ENCODE measurements at places on chromosomes 16 and 17.

- no peak for DNase-seq
These were observed 44.4 kb downstream of the SLC6A4 start for GRCh38 chr17:30191072-30191471.

DNA sequence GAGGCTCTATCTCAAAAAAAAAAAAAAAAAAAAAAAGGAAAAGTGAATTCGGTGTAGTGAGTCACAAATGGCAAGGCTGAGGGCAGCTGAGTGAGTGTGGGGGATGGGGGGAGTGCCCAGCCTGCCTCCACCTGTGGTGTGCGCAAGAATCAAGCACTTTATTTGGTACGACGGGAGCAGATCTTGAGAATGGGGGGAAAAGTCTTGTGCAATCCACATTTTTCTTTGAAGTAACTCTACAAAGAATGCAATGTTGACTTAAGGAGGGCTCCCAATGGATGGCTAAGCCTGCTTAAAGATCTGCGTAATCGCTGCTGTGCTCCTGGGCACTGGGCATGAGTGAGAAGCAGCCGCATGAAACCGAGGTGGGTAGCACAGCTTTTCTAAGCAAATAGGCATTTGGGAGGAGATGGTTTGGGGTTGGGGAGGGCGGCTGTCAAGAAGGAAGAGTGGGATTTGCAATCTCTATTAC lies 28.2 kb downstream of the ATP2C2 start:
- DNase-seq, result no peak

- no peak for DNase-seq
These were observed 9.2 kb upstream of the ITPRIPL2 start for GRCh38 chr16:19104607-19105006.

DNA sequence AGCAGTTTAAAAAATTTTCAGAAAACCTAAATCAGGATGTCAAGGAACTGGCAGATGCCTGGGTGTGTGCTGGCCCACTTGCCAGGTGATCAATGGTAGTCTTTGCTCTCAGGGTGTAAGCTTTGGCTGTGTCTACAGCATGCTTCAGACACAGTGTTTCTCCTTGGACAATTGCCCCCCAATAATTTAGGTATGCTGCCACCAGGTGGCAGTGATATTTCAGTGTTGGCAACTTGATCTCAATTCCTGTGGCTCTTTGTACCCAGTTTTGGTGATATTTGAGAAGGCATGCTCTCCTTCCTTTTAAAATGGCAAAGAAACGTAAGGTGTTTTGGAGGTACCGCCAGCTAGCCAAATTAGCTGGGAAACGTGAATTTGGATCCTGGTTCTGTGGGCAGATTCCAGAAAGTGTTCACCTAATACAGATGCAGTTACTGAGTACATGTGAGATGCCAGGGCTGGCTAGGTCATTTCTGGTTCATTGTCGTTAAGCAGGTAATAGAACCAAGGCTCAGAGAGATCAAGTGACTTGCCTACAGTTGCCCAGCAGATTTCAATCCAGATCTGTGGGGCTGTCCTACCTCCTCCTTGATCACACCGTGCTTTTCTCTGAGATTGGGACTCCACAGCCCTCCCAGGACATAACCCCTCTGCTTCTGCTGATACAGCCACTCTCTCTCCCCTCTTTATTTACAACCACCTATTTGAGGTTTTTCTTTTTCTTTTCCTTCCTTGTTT lies 155.6 kb upstream of the PLCG2 start:
- peak; percentile 63 for DNase-seq

- no peak for DNase-seq
These were observed 20.8 kb downstream of the C17orf67 start for GRCh38 chr17:56812901-56813388.

GRCh38 chr17:896454-896853 lies 83.1 kb downstream of the NXN start:
- DNase-seq, result no peak

DNA sequence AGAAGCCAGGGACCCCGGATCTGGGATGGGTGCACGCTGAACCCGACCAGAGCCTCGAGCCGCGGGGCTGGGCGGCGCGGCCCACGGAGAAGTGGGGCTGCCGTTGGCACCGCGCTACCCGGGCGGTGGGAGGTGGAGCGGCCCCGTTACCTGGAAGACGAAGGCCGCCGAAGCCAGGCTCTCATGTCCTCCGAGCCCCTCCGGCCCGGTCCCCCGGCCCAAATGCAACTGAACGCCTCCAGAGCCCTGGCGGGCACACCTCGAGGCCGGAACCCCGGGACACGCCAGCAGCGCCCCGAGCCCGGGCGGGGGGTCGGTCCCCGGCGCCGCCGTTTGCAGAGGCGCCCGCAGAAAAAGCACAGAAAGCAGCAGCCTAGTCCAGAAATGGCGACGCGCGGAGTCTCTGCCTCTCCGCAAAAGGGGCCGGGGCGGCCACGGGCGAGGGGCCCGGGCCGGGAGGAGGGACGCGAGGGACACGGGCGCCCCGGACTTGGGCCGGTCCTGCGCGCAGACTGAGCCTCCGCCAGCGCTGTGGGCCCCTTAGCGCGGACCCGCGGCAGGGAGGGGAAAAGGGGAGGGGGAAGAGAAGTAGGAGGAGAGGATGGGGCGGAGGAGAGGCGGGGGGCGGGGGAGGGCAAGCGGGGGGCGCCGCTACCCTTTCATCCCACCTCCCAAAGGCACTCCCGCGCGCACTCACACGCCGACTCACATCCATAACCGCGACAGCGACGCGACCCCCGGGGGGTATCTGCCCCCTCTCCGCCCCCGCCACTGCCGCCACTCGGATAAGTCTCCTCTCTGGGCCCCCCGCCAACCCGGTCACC lies 1.4 kb downstream of the AXIN2 start:
- no peak for DNase-seq

DNA sequence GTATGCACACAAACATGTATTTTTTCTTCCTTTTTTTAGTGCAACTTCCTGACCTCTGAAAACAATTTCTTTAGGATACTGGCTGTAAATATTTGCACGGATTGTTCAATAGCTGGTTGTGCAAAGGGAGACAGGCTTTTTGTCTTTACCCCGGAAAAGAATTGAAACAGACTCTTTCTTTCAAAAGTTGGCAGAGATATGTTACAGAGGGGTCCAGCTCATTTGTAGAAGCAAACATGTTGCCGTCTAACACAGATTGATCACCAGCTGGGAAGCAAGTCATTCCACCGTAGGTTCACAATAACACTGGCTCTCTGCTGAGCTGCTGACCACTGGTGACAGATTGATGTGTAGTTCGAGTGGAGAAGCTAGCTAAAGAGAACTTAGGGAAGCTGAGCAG lies 130.9 kb downstream of the STX8 start:
- no peak for DNase-seq

DNA sequence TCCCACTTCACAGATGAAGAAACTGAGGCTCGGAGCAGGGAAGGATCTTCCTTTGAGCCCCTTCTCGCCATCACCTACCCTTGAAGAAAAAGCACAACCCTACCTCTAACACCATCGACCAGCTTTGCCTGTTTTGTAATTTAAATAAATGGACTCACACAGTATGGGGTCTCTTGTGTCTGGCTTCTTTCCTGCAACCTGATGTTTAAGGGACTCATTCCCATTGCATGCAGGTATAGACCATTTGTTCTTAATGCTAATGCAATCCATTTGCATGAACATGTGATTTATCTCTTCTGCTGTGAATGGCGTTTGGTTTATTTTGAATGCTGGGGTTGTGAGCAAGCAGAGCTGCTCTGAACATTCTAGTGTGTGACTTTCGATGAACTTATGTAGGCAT lies 150.8 kb upstream of the FOXF1 start:
- no peak for DNase-seq

DNA sequence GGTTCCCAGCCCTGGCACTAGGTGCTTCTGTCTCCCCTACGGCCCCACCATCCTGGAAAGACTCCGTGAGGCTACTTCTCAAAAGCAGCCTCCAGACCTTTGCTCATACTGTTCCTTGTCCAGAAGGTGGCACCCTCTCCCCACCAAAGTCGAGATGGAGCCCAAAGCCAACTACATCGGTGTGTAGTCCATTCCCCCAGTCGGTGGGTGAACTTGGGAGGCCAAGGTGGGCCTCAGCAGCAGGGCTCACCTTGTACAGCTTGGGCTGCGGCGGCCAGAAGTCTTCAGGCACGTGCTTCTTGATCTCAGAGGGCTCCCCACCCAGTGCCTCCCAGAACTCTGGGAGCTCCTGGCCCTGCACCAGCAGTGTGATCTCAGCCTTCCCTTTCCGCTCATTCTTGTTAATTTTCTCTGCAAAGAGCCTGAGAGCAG lies 10.2 kb downstream of the FLII start:
- peak; percentile 85 for DNase-seq

- DNase-seq, result no peak
These were observed 37.5 kb downstream of the SDR42E1 start for GRCh38 chr16:81973737-81974136.

DNA sequence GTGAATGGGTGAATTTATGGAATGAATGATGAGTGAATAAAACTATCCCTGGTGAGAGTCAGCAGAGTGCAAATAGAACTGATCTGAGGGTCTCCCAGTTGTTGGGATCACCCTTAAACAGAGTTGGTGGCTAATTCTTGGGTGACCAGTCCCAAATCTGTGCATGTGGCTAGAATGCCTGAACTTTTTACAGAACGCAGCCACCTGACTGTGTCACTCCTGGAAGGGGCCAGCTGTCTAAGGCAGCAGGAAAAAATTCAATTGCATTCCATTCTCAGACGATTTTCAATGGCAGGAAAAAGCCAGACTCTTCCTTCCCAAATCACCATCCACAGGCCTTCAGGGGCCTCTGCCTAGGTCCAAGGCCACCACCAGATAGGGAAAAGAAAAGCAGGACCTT lies 43.5 kb downstream of the BEAN1 start:
- no peak for DNase-seq

- no peak for DNase-seq
These were observed 87.6 kb downstream of the FOXL1 start for GRCh38 chr16:86665929-86666328.

DNA sequence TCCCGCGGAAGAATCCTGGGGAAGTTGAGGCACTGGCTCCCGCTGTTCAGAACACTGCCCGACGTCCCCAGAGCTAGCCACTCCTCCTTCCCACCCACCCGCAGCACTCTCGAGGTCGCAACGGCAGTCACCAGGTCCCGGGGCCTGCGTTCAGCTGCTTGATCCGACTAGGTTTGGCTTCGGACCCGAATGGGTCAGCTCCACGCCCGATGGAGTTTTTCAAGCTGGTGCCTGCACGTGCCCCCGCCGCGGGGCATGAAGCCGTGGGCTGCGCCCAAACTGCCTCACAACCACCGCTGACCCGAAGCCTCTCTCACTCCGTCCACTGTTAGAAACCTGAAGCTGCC lies 12.4 kb upstream of the ODF4 start:
- no peak for DNase-seq

- DNase-seq, result no peak
These were observed 34.4 kb downstream of the JPH3 start for GRCh38 chr16:87636741-87637140.

DNA sequence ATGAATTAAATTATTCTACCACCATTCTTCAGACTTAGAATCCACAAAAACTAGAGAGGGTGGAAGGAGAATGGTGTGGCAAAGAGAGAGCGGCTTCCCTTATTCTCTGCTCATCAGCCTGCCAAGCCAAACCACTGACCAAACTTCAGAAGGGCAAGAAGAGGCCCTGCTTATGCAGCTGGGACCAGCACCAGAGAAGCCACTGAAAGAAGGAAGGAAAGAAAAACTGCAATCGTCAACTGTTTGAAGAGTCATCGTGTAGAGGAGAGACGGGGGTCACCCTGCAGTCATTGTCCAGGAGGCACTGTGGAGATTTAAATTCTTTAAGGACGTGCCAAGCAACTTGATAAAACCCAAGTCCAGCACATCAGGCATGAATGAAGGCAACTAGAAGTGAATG lies 15.6 kb downstream of the PMP22 start:
- no peak for DNase-seq

DNA sequence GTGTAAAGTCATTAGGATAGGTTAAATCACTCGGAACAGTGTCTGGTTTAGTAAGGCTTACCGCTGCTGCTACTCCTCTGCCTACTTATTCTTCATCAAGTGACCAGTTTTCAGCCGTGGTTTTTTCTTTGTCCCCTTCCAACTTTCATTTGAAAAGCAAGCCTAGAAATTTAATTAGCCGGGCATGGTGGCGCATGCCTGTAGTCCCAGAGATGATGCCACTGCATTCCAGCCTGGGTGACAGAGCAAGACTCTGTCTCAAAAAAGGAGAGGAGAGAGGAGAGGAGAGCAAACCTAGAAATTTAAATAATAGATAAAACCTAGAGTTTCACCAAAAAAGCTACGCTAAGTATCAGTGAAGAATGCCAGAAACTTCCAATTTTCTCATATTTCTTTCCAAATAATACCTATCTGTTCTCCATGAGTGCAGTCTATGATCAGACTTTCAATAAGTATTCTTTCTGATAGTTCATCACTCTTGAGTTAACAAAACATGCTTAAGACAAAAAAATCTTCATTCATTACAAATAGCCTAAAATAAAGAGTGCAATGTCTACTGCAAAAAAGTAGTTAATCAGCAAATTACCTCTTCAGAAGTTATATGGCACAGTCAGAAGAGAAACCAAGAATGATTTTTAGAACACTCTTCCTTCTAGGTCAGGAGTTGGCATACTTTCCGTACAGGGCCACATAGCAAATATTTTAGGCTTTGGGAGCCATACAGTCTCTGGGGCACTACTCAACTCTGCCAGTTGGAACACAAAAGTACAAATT lies 15.1 kb downstream of the ANKFY1 start:
- no peak for DNase-seq

- DNase-seq, result no peak
These were observed 93.9 kb downstream of the GSG1L start for GRCh38 chr16:27969574-27969973.

DNA sequence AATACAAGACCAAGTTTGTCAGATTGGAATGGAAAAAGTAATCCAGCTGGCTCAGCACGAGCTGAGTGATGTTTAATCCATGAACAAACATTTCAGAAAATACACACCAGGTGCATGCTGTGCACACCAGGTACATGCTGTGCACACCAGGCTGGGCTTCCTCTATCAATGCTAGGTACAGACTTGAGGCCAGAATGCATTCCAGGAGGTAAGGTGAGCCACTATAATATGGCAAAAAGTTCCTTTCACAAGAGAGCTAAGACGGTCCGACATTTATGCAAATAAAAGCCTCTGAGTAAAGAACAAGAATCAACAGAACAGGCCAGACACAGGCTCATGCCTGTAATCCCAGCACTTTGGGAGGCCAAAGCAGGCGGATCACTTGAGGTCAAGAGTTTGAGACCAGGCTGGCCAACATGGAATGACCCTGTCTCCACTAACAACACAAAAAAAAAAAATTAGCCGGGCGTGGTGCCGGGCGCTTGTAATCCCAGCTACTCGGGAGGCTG lies 128.2 kb downstream of the ZNF778 start:
- DNase-seq, result no peak

GRCh38 chr17:50615828-50616227 lies 18.9 kb upstream of the ABCC3 start:
- no peak for DNase-seq

- DNase-seq, result peak; percentile 84
These were observed 57.0 kb downstream of the ABR start for GRCh38 chr17:1122533-1123392.

DNA sequence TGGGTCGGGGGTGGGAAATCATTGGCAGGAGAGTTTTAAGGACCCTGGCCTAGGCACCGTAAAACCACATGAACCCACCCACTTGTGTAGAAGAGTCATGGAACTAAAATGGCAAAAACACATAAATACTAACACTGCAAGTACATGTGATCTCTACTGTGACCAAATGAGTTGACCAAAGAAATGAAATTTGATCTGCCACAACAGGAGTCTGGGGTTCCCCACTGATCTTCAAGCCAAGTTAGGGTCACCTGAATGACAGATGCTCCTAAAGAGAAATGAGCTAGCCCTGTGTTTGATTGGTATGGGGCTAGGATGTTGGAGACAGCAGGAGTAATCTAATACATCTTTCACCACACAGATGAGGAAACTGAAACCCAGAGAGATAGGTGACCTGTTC lies 21.5 kb upstream of the SKAP1 start:
- no peak for DNase-seq
